NCI-H1436 (cell line): ENCODE measurements at places on chromosomes 4 and X.

- DNase-seq = no peak
These were observed 2178.2 kb downstream of the ARAP2 start for GRCh38 chr4:34066126-34066525.

- no peak for DNase-seq
These were observed 73.9 kb upstream of the TAF9B start for GRCh38 chrX:78213331-78213730.

- DNase-seq = no peak
These were observed 17.8 kb downstream of the MFAP3L start for GRCh38 chr4:170008371-170008770.

DNA sequence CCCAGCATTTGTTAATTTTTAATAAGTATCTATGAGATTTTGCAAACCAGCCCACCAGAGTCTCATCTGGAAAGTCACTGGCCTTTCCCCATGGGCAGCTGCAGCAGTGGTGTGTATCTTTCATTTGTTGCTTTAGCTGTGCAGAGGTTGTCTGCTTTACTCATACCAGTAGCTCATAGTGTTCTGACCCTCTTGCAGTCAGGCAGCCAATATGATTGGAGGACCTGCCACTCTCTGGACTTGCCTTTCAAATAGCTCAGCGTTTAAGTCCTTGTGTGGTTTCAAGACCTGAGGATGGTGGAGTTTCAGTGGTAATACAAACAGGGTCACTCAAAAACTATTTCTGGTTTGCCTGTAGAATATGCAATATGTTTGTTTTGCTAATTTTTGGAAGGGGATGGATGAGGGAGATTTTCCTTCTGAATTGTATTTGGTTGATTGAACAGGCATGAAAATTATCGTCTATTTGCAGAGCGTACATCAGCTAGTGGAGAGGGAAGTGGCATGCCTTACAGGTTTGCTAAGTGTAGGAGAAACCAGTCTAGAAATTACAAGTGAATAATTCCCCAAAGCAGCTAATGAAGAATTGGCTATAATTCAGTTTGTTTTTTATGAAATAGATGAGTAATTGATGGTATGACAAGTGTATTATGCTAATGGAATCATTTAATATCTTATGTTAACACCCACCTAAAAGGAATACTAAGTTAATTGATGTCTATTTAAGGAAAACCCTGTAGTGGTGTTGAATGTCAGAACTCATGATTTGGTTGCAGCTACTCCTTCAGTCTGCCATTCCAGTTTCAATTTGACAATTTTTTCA lies 8.9 kb downstream of the POLA1 start:
- no peak for DNase-seq

- no peak for DNase-seq
These were observed 32.4 kb upstream of the PDLIM3 start for GRCh38 chr4:185567381-185568376.

- no peak for DNase-seq
These were observed 13.3 kb downstream of the MPP1 start for GRCh38 chrX:154791939-154792338.

- no peak for DNase-seq
These were observed 452.2 kb upstream of the FTHL17 start for GRCh38 chrX:31523884-31524536.
